Progenitor cell of endocrine pancreas (in vitro differentiated cells): ENCODE measurements at places on chromosomes 3 and 15. TPM values are rescaled to one million over a fixed set of nuclear protein-coding genes. Genes with fewer than 3 reads are reported as not detected.

GRCh38 chr3:28036599-28037575, 204.5 kb upstream of the CMC1 start:
- no peak for DNase-seq

- DNase-seq: no peak
Observed at GRCh38 chr3:122975163-122975923, 52.2 kb downstream of the SEMA5B start.

MYLK gene
- 1.1 and 3.8 TPM in 2 replicates for total RNA-seq

CYP8B1 gene
- total RNA-seq: not detected in 2 replicates

GRCh38 chr3:194884649-194885315, 199.1 kb downstream of the FAM43A start:
- DNase-seq: no peak

- no peak for DNase-seq
Observed at GRCh38 chr3:140545756-140546155, 132.1 kb upstream of the TRIM42 start.

PCLAF gene
- total RNA-seq: 25.0 and 33.7 TPM in 2 replicates

EIF3J gene
- 75.8 and 81.7 TPM in 2 replicates for total RNA-seq

POLQ gene
- 9.6 and 9.9 TPM in 2 replicates for total RNA-seq

- DNase-seq: no peak
Observed at GRCh38 chr3:180694321-180694720, 15.0 kb upstream of the CCDC39 start.

GRCh38 chr15:70882361-70882760, 9.9 kb downstream of the THAP10 start:
- DNase-seq: no peak

- no peak for DNase-seq
Observed at GRCh38 chr3:15291589-15292541, 40.5 kb downstream of the SH3BP5 start.

STAB1 gene
- total RNA-seq: 0.27 and 0.46 TPM in 2 replicates

MESP2 gene
- not detected in 2 replicates for total RNA-seq

DNA sequence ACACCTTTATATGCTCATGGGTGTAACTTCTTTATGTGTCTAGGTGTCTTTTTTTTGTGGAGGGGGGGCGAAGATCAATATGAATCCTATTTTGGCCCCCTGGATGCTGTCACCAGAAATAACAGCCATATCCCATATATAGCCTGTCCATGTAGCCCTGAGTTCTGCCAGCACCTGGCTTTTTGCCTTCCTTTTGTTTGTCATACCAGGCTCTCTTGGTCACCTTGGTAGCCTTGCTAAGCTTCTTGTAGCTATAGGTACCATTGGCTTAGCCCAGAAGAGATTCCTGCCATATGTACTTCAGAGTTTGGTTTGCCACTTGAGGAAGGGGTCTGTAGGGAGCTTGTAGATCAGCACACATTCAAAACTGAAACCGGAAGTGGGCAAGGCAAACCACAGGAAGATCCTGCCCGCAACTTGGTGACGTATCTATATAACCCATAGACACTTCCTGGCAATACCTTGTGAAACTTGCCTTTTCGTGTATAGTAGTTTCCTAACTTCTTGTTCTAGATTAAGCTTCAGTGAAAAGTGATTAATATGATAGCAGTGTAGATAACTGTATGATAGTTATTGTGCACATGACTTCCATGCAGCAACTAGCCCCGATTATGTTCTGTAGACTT, 11.9 kb downstream of the RASA2 start:
- DNase-seq: no peak
